Hindlimb muscle (tissue), 1 donor: ENCODE measurements at places on chromosomes 7 and 10. TPM values are rescaled to one million over a fixed set of nuclear protein-coding genes. Genes with fewer than 3 reads are reported as not detected.

The FLNC gene
- 823 TPM for polyA plus RNA-seq

DNA sequence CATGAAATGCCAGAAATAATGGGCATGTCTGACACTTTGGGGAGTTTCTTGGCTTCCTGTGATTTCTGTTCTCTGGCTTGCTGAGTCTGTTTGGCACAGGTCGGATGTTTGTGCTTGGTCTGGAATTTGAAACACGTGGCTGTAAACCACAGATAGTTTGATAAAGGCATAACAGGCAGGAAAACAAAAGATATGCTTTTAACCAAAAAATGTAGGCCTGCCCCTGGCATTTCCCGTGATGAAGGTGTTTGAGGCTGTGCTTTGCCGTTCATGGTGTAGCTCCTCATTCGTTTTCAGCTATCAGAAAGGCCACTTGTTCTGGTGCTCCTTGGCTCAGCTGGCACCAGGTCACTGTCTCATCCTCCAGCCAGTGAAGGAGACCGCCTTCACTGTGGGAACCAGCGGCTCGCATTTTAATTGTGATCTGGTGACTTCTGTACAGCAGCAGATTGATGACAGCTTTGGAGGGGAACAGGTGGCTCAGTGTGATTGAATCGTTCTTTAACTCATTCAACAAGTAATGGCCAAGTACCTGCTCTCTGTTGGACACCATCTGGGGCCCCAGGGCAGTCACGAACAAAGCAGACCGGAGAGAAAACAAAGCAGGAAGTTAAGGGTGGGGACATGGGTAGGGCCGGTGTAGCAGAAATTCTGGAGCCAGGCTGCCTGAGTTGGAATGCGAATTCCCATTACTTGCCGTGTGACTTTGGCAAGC is 111.5 kb downstream of the CCNY start:
- DNase-seq = no peak

DNA sequence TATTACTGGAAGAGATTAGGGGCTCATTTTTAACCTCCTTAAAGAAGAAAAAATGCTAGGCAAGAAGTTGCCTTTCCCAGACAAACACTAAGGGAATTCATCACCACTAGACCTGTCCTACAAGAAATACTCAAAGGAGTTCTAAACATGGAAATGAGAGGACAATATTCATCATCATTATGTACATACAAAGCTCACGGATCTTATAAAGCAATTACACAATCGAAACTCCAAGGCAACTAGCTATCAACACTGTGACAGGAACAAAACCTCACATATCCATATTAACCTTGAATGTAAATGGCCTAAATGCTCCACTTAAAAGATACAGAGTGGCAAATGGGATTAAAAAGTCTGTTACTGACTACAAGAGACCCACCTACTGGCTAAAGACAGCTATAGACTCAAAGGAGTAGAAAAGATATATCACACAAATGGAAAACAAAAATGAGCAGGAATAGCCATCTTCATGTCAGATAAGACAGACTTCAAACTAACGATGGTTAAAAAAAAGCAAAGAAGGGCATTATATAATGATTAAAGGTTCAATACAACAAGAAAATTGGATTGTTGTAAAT is 246.6 kb downstream of the ADRA2A start:
- DNase-seq = no peak

- DNase-seq = no peak
Measured at GRCh38 chr7:102095321-102096011, 191.2 kb upstream of the SH2B2 start.

The NODAL gene
- 0.68 TPM for polyA plus RNA-seq

GRCh38 chr7:144820552-144820951 is 15.3 kb downstream of the TPK1 start:
- DNase-seq = no peak

- no peak for DNase-seq
Measured at GRCh38 chr7:11079907-11080306, 106.2 kb downstream of the PHF14 start.

The MRLN gene
- polyA plus RNA-seq = 172 TPM

- DNase-seq = no peak
Measured at GRCh38 chr7:113968713-113969112, 49.9 kb upstream of the PPP1R3A start.

The RTKN2 gene
- 3.6 TPM for polyA plus RNA-seq

The IL2RA gene
- polyA plus RNA-seq = not detected
